Liver (tissue), 10 donors: ENCODE measurements at places on chromosomes 7 and 10. TPM values are rescaled to one million over a fixed set of nuclear protein-coding genes. Genes with fewer than 3 reads are reported as not detected.
A peak's percentile ranks its signal among the peaks of the same experiment; 100 is the strongest.

GRCh38 chr10:79027147-79028055 lies 41.4 kb upstream of the ZMIZ1 start:
- H3K4me3 ChIP-seq = no peak overlapping the region
- DNase-seq = peak; percentile 85
- peaks cover 36% of the 10 kb centered on the region for H3K4me1 ChIP-seq
- H3K36me3 ChIP-seq = no peaks in the 10 kb centered on the region
- no peaks in the 10 kb centered on the region for H3K27me3 ChIP-seq
- H3K27ac ChIP-seq = no peak overlapping the region

DNA sequence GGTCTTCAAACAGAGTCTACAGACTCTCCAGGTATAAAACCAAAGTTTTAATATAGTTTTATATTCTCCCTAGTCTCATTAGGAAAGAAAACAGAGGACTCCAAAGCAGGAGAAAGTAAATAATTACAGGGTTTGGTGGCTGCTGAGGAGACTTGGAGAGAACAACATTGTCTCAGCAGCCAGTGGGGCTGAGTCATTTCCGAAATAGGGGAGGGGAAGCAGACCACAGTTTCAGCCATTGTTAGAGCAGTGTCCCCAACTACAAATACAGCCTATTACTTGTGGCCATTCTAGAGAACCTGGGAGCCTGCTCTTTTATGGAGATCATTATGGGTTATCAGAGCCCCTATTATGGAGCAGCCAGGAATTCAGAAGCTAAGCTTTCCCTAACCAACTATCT lies 44.2 kb upstream of the A1CF start:
- H3K4me1 ChIP-seq = no peaks in the 10 kb centered on the region
- DNase-seq = no peak
- no peaks in the 10 kb centered on the region for H3K36me3 ChIP-seq
- no peak overlapping the region for H3K4me3 ChIP-seq
- H3K27ac ChIP-seq = no peak overlapping the region

- peak; percentile 58 for DNase-seq
- no peak overlapping the region for H3K27ac ChIP-seq
- H3K4me3 ChIP-seq = no peak overlapping the region
These were observed 98.5 kb downstream of the ARHGAP22 start for GRCh38 chr10:48506147-48506917.

DNA sequence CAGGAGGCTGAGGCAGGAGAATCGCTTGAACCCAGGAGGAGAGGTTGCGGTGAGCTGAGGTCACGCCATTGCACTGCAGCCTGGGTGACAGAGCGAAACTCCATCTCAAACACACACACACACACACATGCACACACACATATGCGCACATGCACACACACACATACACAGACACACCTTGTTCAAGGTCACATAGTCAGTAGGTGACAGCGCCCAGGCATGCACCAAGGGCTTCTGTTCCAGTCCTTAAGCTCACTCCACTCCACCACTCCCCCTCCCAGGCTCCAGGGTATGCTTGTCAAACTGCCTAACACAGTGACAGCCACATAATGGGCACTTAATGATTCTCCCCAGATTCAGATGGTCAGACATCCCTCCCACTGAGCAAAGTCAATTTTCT lies 37.0 kb downstream of the KCNMA1 start:
- H3K4me3 ChIP-seq = no peak overlapping the region
- peaks cover 13% of the 10 kb centered on the region for H3K4me1 ChIP-seq
- DNase-seq = no peak

DNA sequence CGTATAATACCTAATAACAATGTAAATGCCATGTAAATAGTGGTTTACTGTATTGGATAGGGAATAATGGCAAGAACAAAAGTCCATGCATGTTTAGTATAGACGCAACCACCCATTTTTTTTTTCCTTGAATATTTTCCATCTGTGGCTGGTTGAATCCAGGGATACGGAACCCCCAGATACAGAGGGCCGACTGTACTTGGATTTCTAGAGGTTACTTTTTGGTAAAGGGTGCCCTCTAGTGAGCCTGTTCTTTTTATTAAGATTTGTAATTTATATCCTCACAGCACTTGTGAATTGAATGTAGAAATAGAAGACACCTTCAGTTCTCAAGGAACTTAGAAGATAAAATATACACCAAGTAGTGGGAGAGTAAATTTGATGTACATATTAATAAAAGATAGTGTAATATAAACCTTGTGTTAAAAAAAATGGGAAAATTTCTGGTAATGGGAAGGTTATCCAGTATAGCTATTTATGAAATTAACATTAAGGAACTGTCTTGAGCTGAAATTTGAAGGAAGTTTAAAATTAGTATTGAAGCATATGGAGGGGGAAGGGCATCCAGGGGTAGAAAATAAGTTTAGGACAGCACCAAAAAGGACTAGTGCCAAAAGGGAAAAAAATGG lies 32.0 kb downstream of the EXOC6 start:
- H3K4me3 ChIP-seq = no peak overlapping the region
- no peaks in the 10 kb centered on the region for H3K36me3 ChIP-seq
- H3K4me1 ChIP-seq = peaks cover 3% of the 10 kb centered on the region
- no peaks in the 10 kb centered on the region for H3K27me3 ChIP-seq

C1GALT1 gene
- 28.6 TPM for total RNA-seq

CALHM1 gene
- not detected for total RNA-seq

- H3K4me3 ChIP-seq = no peak overlapping the region
- DNase-seq = no peak
- H3K4me1 ChIP-seq = no peaks in the 10 kb centered on the region
- H3K27me3 ChIP-seq = no peaks in the 10 kb centered on the region
- H3K27ac ChIP-seq = no peak overlapping the region
- no peaks in the 10 kb centered on the region for H3K36me3 ChIP-seq
These were observed 89.9 kb downstream of the ZNF277 start for GRCh38 chr7:112296432-112296831.

SLC26A3 gene
- total RNA-seq = 0.19 TPM

DNA sequence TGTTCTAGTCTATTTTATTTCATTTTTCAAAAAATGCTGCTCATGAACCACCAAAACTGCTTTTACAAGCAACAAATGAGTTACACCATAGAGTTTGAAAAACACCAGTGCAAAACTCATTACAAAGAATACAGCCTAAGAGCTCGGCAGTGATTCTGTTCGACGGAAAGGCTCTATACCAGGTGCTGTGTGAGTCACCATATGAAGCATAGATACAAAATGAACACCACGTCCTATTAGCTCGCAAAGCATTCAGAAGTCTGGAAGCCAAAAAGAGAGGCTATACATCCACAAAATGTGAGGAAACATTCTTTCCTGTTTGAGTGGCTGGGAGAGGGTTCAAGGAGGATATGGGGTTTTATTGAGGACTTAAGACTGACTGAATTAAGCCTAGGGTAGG lies 136.1 kb downstream of the ATE1 start:
- DNase-seq = no peak
- no peaks in the 10 kb centered on the region for H3K4me1 ChIP-seq

GATA3 gene
- total RNA-seq = 0.09 TPM

GRCh38 chr10:99123336-99123735 lies 112.3 kb downstream of the HPSE2 start:
- no peaks in the 10 kb centered on the region for H3K4me1 ChIP-seq
- no peak overlapping the region for H3K4me3 ChIP-seq
- DNase-seq = no peak
- no peaks in the 10 kb centered on the region for H3K27me3 ChIP-seq

- no peaks in the 10 kb centered on the region for H3K36me3 ChIP-seq
- DNase-seq = no peak
- H3K27me3 ChIP-seq = no peaks in the 10 kb centered on the region
- no peak overlapping the region for H3K27ac ChIP-seq
These were observed 6.4 kb upstream of the GOLGA7B start for GRCh38 chr10:97843281-97843671.

- H3K36me3 ChIP-seq = no peaks in the 10 kb centered on the region
- no peak overlapping the region for H3K27ac ChIP-seq
- no peak for DNase-seq
- no peaks in the 10 kb centered on the region for H3K4me1 ChIP-seq
These were observed 39.0 kb upstream of the ADRA2A start for GRCh38 chr10:111037858-111038257.

- no peak overlapping the region for H3K27ac ChIP-seq
- H3K27me3 ChIP-seq = no peaks in the 10 kb centered on the region
- H3K36me3 ChIP-seq = no peaks in the 10 kb centered on the region
- H3K4me1 ChIP-seq = no peaks in the 10 kb centered on the region
- DNase-seq = no peak
- H3K4me3 ChIP-seq = no peak overlapping the region
These were observed 113.1 kb downstream of the LRRC4 start for GRCh38 chr7:127918130-127918529.

DNA sequence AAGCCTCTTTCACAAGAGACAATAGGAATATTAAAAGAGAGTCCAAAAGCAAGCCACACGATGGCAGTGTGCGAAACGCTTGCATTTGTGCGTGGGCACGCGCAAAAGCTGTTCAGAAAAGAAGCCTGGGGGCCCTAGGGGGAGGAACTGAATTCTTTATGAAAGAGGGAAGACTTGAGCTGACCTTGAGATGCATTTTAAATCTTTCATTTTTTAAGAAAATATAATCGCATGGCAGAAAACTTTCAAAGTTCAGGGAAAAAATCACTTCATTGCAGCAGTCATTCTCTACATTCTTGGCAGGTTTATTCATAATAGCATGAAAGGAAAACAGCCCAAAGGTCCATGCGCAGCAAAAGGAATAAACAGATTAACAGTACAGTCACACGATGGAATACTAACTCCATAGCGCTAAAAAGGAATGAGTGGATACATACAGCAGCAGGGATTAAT lies 206.5 kb upstream of the PRKCQ start:
- H3K27ac ChIP-seq = no peak overlapping the region
- H3K36me3 ChIP-seq = no peaks in the 10 kb centered on the region
- no peaks in the 10 kb centered on the region for H3K4me1 ChIP-seq
- no peaks in the 10 kb centered on the region for H3K27me3 ChIP-seq

- no peak overlapping the region for H3K4me3 ChIP-seq
- H3K27ac ChIP-seq = no peak overlapping the region
- H3K36me3 ChIP-seq = no peaks in the 10 kb centered on the region
- no peaks in the 10 kb centered on the region for H3K4me1 ChIP-seq
- H3K27me3 ChIP-seq = no peaks in the 10 kb centered on the region
- no peak for DNase-seq
These were observed 612.6 kb downstream of the AUTS2 start for GRCh38 chr7:70210936-70211310.

- DNase-seq = no peak
- H3K27ac ChIP-seq = no peak overlapping the region
- H3K27me3 ChIP-seq = no peaks in the 10 kb centered on the region
- H3K4me3 ChIP-seq = no peak overlapping the region
- H3K36me3 ChIP-seq = no peaks in the 10 kb centered on the region
- peaks cover 1% of the 10 kb centered on the region for H3K4me1 ChIP-seq
These were observed 3.7 kb downstream of the ZNF487 start for GRCh38 chr10:43440463-43441134.

DNA sequence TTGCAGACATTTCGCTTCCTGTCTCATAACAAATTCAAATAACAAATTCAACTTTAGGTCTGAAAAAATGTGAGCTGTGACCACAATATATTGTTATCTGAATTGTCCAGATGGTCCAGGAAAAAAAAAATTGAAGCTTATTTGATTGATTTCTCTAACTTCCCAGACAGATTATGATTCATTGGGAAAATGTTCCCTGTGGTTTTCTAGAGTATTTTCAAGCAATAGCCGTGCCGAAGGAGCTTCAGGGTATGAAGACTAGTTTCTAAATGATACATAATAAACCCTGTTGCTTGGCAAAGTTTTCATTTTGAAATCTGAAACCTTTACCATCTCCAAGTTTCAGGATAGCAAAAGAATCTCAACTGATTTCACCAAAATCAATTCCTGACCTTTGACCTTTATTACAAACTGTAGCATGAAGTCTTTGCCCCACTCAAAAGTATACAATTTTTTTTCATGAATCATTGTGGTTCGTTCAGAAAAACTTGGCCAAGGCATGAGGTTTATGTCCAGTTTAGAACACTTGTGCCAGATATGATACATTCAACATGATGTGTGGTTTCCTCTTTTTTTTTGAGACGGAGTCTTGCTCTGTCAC lies 109.9 kb downstream of the JCAD start:
- H3K27me3 ChIP-seq = no peaks in the 10 kb centered on the region
- DNase-seq = no peak
- H3K36me3 ChIP-seq = no peaks in the 10 kb centered on the region
- H3K4me1 ChIP-seq = peaks cover 26% of the 10 kb centered on the region
- H3K27ac ChIP-seq = peak overlapping the region; percentile 70

GRCh38 chr7:38940774-38941173 lies 31.8 kb upstream of the VPS41 start:
- no peak overlapping the region for H3K4me3 ChIP-seq
- no peaks in the 10 kb centered on the region for H3K27me3 ChIP-seq
- no peaks in the 10 kb centered on the region for H3K36me3 ChIP-seq
- no peak for DNase-seq

SPDYE18 gene
- 0.75 TPM for total RNA-seq

- no peak overlapping the region for H3K4me3 ChIP-seq
- H3K27me3 ChIP-seq = no peaks in the 10 kb centered on the region
- no peak overlapping the region for H3K27ac ChIP-seq
- no peak for DNase-seq
- no peaks in the 10 kb centered on the region for H3K4me1 ChIP-seq
- H3K36me3 ChIP-seq = no peaks in the 10 kb centered on the region
These were observed 140.3 kb downstream of the VIPR2 start for GRCh38 chr7:159004411-159004810.

DNA sequence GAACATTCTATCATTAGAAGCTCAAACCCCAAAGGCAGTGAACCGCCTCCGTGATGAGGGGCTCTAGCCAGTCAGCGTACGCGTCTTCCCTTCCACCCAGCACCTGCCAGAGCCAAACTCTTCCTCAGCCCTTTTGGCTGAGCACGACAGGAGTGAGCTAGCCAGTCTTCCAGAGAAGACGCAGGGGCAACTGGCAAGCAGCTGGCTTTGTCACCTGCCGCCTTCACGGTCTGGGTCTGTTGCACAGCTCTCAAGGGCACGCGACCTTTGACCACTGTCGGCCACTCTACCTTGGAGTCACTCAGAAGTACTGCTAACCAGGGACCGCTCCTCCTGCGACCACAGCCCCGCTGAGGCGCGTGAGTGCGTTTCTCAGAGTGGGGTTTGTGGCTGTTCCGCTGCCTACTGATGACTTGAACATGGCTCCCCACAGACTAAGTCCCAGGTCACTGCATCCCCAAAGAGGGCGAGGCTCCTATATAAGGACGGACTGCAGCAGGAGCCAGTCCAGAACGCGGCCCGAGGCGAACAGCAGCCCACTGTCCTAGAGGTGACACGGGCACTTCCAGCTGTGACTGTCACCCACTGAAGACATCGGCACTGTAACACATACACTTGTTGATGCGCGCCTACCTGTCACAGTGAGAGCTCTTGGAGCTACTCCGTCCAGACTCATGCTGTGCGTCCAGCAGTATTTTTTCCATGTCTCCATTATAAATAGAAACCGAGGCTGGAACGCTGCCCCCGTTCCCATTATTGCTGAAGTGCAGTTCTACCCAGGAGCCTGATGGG lies 8.4 kb downstream of the BNIP3 start:
- no peak for DNase-seq
- H3K27me3 ChIP-seq = no peaks in the 10 kb centered on the region
- H3K4me1 ChIP-seq = peaks cover 6% of the 10 kb centered on the region
- H3K4me3 ChIP-seq = no peak overlapping the region

- H3K27me3 ChIP-seq = no peaks in the 10 kb centered on the region
- H3K27ac ChIP-seq = no peak overlapping the region
- H3K4me1 ChIP-seq = no peaks in the 10 kb centered on the region
- H3K36me3 ChIP-seq = no peaks in the 10 kb centered on the region
- DNase-seq = no peak
- no peak overlapping the region for H3K4me3 ChIP-seq
These were observed 160.4 kb upstream of the RHEB start for GRCh38 chr7:151679881-151680612.

ZNF853 gene
- 3.0 TPM for total RNA-seq

C10orf120 gene
- total RNA-seq = not detected

AKR1C4 gene
- 154 TPM for total RNA-seq

CPA2 gene
- total RNA-seq = not detected

RAPGEF5 gene
- 54.8 TPM for total RNA-seq

GRCh38 chr10:56319386-56319785 lies 41.7 kb downstream of the ZWINT start:
- H3K27me3 ChIP-seq = no peaks in the 10 kb centered on the region
- H3K27ac ChIP-seq = no peak overlapping the region
- H3K36me3 ChIP-seq = no peaks in the 10 kb centered on the region
- H3K4me1 ChIP-seq = no peaks in the 10 kb centered on the region
